ENCODE measurements at places on chromosomes 3 and 15.

DNA sequence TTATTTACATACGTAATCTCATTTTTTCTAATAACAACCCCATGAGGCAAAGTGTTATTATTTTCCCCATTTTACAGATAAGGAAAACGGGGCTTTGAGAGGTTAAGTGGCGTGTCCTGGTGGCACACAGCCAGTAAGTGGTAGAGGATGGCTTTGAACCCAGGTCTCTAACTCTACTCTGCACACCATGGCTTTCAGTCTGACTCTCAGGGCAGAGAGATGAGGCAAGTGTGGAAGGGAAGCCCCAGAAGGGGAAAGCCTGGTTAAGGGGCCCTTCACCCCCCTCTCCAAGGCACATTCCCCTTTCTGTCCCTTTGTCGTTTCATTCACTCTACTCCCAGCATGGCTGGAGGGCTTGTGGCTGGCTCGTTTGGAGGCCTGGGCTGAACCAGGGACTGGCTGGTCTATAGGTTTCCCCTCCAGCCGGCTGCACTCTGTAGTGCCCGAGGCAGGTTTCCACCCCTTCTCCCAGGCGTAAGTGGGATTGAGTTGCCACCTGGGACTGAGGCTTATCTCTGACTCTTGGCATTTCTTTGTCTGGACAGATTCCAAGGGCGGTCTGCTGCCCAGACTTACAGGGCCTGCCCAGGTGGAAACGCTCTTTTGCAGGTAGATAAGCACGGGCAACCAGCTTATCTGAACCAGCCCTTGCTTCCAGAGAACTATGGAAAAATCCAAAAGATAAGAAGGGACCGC lies 12.1 kb downstream of the SEMA4B start:
- no peak for DNase-seq

GRCh38 chr3:58749948-58750347 lies 83.4 kb upstream of the FAM3D start:
- no peak for DNase-seq

DNA sequence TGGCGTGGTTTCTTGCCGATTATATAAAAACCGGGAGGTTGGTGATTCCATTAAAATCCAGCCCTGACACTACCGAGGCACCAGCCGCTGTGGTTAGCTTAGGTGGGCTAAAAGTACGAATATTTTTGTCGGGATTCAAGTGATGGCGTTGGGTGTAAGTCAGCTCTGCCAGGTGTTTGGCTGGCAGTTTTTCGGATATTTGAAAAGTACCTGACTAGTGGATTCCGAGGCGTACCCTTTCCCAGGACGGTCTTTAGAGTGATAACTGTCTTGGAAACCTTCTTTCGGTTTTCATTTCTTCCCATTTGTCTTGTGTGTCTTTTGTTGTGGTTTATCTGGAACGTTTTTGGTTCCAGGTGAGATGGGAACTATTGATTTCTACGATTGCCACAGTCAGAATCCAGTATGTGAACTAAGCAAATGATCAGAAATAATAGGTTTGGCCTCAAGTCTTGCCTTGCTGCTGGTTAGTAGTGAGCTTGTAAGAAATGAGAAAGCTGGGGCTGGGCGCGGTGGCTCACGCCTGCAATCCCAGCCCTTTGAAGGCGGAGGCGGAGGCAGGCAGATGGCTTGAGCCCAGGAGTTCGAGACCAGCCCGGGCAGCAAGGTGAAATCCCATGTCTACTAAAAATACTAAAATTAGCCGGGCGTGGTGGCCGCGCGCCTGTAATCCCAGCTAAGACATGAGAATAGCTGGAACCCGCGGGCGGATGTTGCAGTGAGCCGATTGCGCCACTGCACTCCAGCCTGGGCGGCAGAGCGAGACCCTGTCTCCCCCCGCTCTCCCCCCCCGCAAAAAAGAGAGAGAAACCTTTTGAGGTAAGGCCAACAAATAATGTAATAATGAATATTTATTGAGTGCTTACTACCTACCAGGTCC lies 1.4 kb downstream of the FYTTD1 start:
- no peak for DNase-seq

- DNase-seq: no peak
Measured at GRCh38 chr15:100218434-100218833, 123.3 kb downstream of the ADAMTS17 start.

DNA sequence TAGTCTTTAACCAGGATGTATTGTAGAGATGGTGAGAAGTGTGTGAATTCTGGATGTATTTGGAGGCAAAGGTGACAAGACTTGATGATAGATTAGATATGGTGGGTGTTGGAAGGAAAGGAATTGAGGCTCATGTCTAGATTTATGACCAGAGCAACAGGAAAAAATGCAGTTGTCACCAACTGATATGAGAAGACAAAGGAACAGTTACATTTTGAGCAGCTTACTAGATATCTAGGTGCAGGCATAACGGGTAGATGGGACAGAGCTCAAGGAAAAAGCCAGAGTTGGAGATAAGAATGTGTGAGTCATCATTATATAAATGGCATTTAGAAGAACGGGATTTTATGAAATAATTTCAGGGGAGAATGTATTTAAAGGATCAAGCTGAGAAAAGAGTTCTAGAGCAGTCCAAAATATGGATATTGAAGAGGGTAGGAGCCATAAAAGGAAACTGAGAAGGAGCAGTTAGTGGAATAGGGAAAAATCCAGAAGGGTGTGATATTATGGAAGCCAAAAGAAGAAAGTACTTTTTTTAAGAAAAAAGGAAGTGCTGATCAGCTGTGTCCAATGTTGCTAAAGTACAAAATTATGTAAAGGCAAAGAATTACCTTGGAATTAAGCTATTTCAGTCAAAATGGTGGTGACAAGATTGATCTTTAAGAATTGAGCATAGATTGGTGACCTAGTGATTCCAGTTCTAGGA lies 262.5 kb downstream of the CGGBP1 start:
- DNase-seq: no peak

GRCh38 chr3:165754219-165755007 lies 82.8 kb downstream of the BCHE start:
- DNase-seq: no peak

DNA sequence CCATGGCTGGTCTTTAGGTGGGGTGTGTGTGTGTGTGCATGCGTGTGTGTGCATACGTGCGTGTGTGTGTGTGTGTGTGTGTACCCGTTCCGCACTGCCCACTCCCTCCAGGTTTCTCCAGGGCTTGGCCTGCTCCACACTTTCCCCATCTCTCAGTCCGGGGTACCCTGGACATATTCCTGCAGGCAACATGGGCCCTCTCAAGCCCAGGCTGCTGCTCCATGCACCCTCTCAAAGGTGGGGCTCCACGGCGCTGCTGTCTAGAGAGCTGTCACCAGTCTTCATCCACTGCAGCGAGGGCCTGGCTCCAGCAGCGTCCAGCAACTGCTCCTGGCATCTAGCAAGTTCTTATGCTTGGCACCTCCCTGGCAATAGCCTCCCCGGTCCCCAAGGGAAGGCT lies 86.1 kb downstream of the ATP10A start:
- DNase-seq: no peak

GRCh38 chr15:23628612-23629233 lies 18.9 kb downstream of the MAGEL2 start:
- no peak for DNase-seq

DNA sequence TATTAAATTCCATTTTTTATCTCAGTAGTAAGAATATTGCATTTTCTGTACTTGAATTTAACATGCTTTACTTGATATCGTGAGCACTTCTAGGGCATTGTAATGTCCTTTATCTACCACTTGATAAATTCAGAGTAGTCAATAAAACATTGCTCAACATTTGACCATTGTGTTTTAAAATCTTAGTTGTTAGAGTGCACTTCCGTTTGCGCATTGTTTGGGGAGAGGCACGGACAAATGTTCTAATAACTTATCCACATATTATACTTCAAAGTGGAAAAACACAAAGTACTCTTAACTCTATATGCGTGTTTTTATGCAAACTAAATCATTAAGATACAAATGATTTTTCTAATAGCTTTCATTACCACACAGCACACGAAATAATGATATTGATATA lies 419 bp downstream of the FAM227B start:
- no peak for DNase-seq

DNA sequence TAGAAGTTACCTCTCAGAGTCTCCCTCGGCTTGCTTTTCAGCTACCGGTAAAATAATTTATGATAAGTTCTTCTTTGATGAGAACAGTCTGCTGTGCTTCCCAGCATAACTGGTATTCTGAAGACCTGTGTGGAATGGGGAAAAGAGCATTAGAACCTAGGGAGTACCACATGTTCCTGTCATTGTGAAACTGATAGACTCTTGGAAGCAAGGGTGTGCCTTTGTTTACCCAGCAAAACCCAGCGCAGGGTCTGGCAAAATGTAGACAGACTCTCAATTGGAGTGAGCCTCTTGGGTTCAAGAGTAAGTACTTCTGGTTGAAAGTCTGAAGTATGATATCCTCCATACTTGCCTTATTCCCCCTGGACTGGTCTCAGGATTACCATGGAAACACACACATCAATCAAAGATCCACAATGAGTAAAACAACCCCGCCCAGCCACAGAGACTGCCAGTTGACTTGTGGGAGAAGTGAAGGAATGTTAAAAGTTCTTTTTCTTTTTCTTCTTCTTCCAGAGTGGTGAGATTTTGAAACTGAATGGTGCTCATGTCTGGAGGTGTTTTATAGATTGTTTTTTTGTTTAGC lies 652.4 kb upstream of the NAALADL2 start:
- no peak for DNase-seq

GRCh38 chr3:149647285-149647684 lies 10.5 kb downstream of the WWTR1 start:
- DNase-seq: no peak

DNA sequence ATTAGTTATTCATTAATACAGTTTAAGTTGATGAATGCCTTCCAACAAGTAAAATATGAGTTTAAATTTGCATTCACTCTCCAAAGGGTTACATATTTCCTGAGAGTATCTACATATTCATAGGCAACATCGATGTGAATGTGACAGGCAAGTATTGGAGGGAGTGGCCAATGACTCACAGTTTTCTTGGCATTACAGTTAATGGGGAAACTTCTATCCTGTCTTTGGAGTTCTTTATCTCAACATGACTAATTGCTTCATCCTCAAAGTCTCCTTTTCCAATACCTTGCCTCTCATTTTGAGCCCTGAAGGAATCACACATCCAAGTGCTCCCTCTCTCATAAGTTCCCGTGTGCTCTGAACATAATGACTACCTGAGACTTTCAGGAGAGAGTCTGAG lies 439.7 kb upstream of the FRG2C start:
- no peak for DNase-seq

GRCh38 chr3:42394579-42395288 lies 15.7 kb downstream of the LYZL4 start:
- DNase-seq: no peak

- no peak for DNase-seq
Measured at GRCh38 chr15:81480645-81481053, 106.6 kb upstream of the TMC3 start.

DNA sequence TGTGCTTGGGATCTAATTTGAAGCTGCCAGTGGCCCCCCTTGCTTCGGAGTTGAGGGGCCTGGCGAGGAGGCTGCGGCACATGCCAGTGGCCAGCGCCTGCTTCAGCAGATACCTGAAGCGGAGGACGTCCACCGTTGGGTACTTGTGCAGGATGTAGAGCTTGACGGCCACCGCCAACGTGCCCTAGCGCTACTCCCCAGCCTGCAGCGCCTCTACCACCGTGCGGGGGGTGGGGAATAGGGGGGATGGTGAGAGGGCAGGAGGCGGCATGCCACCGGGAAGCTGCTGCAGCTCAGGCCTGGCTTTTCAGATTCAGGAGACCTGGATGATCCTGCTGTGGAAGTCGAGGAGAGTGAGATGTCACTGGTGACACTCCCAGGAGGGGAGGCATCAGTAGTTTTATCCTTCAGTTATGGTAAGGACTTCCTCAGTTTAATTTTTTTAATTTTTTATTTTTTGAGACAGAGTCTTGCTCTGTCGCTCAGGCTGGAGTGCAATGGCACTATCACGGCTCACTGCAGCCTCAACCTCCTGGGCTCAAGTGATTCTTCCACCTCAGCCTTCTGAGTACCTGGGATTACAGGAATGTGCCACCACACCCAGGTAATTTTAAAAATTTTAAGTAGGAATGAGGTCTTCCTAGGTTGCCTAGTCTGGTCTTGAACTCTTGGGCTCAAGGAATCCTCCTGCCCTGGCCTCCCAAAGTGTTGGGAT lies 150.6 kb upstream of the FRMD4B start:
- no peak for DNase-seq

GRCh38 chr3:47781685-47782445 lies at the start of gene SMARCC1:
Gene SMARCC1, minus strand, starts transcription at chr3:47781893. Its CDS starts 96 bp downstream, at chr3:47781797.
- peak; percentile 92 for DNase-seq

DNA sequence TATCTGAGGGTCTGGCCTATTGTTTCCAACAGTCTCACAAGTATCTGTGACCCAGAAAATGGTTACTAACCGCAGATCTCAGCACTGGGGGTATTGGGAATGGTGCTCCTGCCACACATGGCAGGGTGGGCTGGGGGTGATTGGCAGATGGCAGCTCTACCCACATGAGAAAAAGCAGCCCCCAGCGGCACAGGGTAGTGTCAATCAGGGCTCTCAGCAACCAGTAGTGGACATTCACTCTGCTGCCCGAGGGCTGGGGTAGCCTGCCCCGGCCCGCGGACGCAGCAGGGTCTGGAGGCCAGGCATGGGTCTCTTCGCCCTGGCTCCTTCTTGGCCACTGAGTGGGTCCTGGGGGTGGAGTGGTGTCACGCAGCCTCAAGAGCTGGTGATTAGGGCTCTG lies 8.6 kb downstream of the DNAH1 start:
- DNase-seq: no peak

DNA sequence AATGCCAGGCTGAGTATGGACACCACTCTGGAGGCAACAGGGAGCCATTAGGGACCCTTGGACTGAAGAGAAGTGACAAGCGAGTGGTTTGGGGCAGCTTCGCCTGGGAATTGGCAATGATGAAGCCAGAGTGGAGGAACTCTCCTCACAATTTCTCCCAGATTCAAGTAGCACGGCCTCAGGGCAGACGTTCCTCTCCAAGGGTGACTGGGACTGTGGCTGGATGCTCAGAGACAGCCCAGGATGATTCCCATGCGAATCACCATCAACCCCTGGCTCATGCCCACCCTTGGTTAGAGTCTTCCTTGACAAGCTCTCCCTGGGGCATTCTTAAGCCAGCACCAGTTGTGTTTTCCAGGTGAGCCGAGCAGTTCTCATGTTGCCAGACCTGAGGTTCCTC lies 16.3 kb upstream of the DOCK3 start:
- DNase-seq: peak; percentile 57

- no peak for DNase-seq
Measured at GRCh38 chr3:24494618-24495325, at the start of gene THRB. Gene THRB, minus strand, starts transcription at chr3:24494850.

GRCh38 chr3:151537726-151538125 lies 76.9 kb upstream of the IGSF10 start:
- DNase-seq: no peak

Data from H54 (cell line).